ENCODE measurements at places on chromosomes 7 and 10.

GRCh38 chr10:112912410-112912928, 37.6 kb upstream of the TCF7L2 start:
- no peak for DNase-seq

DNA sequence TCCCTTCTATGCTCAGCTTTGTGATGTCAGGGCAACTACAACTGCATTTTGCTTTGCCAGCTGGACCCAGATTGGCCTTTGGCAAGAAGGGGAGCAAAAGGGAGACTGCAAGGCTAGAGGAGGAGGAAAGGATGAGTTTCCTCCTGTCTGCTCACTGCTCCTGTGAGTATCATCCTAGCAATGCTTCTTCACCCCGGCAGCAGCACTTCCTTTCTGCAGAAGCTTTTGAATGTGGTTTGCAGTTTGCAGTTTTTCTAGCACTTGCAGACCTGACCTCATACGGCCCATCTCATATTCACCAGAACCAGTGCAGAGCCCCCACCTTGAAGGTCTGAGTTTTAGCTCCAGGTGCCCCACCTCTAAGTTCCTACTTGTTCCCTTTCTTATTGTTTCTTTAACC, 14.8 kb downstream of the C7orf33 start:
- no peak for DNase-seq

DNA sequence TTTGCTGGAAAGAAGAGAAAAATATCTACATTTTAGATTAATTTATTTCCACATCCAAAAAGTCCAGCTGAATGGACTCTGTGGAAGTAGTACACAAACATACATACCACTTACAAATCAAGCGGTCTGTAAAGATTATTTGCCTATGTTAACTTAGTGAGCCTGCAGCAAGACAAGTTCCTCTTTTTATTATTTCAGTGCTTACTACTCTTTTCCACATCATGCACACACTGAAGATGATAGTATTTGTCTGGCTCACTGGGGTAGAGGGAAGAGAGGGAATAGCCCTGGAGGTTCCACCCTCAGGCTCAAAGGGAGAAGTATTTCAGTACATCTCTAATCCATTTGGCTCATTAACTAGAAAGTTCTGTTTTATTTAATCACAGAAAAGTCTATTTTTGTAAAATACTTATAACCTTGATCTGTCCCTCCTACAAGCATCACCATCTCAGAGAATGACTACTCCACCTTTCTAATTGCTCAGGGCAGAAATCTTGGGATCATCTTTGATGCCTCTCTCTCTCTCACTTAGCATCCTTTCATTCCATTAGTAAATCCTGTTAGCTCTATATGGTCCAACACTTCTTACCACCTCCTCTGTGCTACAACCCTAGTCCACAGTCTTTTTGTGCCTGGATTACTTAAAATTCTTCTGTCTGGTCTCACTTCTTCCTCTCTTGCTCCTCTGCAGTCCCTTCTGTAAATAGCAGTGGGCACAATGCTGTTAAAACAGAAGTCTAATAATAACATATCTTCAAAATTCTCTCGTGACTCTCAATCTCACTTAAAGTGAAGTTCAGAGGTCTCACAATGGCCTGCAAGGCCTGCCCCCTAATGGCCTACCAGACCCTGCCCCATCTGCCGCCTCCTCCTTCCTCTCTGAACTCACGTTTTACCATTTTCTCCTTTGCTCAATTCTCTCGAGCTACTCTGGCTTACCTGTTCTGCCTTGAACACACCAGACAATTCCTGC, 64.3 kb upstream of the CCDC6 start:
- no peak for DNase-seq

GRCh38 chr7:80646083-80646865, 7.8 kb downstream of the CD36 start:
- no peak for DNase-seq

DNA sequence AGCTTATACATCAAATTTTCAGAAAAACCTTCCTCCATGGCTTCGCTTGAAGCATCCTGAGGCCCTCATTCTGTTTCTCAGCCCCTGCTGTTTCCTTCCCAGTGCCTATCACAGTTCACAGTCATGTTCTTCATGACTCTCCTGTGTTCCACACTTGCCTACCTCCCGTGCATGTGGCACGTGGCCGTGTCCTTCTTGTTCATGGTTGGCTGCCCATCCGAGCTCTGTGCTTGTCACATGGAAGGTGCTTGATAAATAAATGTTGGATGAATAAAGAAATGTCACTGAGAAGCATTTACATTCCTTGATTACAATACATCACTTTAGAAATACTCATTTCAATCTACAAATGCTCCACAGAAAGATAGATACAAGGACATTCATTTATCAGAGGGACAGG, 23.7 kb upstream of the EGFR start:
- no peak for DNase-seq
